ENCODE measurements at places on chromosomes 11 and 22.

DNA sequence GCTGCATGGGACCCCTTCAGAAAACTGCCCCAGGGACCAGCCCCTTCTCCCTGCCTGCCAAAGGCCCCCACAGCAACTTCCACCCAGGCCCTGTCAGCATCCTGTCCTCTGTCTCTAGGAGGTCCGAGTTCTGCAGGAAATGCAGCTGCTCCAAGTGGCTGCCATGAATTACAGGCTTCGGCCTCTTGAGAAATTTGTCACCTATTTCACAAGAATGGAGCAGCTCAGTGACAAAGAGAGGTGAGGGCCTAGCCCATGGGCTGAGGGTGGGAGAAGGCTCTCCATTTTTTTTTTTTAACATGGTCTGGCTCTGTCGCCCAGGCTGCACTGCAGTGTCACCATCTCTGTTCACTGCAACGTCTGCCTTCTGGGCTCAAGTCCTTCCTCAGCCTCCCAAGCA is 7.3 kb downstream of the RGL4 start:
- no peak for DNase-seq

- DNase-seq: no peak
Measured at GRCh38 chr11:47004595-47005033, 68.1 kb downstream of the CSTPP1 start.

DNA sequence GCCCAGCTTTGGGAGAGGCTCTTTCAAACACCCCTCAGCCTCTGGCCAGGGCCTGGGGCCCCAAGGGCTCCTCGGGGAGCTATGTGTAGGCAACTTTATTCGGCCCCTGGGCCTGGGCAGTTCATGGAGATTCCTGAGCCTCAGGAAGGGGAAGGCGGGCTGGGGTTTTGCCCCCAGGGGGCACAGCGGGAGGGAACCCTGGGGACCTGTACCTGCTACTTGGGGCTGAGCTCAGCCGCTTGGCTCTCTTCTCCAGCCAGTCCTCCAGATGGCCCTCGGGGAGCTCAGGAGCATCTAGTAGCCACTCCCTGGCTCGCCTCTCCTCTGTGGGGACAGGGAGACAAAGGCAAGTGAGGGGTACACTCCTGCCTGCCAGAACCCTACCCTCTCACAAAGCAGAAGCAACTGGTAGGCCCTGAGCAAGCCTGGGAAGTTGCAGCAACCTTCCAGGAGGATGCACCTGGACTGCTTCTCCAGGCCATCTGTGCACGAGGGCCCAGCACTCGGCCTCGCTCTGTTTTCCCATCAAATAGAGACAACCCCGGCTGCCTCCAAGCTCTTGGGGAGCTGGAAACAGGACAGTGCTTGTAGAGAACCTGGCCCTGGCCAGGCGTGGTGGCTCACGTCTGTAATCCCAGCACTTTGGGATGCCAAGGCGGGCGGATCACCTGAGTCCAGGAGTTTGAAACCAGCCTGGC is 18.5 kb downstream of the CABP7 start:
- no peak for DNase-seq

DNA sequence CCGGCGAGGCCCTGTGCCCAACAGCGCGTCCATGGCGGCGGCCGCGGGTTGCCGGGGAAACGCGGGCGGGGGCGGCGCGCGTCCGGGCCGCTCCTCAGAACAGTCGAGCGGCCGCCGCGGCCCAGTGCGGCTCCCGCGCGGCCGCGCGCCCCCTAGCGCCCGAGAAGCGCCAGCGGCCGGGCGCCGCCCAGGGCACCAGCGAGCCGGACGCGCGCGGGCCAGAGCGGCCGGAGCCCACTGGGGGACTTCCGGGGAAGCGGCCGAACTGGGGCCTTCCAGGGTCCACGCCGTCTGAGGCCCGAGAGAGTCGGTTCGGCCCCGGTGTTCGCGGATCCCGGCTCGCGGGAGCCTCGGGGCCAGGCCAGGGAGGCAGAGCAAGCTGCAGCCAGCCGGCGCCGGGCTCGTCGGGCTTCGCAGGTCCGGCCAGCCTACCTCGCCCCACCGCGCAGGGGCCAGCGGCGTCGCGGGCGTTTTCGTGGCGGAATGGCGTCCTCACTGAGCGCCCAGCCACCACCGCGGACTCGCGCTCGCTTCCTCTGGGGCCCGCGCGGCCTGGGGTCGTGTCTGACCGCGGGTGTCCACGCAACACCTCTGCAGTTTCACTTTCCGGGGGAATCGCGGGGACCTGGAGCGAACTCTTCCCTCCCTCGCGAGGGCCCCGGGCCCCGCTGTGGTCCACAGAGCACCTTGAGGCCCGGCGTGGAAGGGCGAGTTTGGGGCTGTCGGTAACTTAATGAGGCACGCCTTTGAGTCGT is at the start of gene DENND6B:
Gene DENND6B, minus strand, starts transcription at position 57 of the 755 bp plus-strand sequence. Its CDS starts 24 bp downstream, at position 33.
- peak; percentile 54 for DNase-seq

DNA sequence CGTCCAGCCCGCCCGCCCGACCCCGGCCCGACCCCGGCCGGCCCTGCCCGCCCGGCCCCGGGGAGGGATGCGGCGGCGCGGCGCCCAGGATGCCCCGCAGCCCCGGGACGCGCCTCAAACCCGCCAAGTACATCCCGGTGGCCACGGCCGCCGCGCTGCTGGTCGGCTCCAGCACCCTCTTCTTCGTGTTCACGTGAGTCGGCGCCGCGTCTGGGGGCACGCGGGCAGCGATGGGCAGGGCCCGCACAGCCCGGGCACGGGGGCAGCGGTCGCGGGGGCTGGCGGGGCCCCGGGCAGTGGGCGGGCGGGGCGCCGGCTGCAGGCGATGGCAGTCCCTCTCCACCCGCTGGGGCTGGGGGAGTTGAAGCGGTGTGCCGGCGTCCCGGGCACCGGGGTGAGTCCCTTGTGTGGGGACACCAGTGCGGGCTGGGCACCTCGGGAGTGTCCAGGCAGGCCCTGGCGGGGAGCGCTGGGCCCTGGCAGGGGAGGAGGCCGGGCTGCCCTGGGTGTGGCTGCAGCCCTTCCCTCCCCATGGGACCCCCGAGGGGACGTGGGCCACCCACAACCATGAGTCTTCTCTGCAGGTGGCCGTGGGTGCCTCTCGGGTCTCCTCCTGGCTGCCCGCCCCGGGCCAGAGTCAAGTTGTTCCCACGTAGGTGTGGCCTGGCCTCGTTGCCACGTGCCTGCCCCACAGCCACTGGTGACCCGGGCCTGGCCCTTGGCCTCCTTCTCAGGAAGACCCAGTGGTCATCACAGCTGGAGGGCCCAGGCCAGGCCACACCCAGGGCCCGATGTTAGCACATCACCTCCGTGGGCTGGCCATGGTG is 468 bp downstream of the ZDHHC8 start:
- no peak for DNase-seq

DNA sequence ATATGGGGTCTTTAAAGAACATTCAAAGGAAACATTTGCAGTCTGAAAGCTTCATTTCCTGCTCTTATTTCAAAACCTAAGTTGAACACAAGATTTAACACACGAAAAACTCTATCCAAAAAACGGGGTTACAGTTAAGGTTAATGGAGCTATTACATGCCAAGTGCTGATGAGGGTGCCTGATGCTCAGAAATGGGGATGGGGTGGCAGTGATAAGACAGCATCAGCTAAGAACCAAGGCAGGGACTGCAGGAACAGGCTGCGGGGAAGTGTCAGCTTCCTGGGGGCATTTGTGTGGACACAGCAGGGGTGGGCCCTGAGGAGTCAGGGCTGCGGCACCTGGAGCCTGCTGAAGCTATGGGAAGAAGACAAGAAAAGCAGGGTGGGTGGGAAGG is 12.2 kb downstream of the DGCR2 start:
- no peak for DNase-seq

- DNase-seq: no peak
Measured at GRCh38 chr11:92083123-92083522, 141.5 kb upstream of the FAT3 start.

DNA sequence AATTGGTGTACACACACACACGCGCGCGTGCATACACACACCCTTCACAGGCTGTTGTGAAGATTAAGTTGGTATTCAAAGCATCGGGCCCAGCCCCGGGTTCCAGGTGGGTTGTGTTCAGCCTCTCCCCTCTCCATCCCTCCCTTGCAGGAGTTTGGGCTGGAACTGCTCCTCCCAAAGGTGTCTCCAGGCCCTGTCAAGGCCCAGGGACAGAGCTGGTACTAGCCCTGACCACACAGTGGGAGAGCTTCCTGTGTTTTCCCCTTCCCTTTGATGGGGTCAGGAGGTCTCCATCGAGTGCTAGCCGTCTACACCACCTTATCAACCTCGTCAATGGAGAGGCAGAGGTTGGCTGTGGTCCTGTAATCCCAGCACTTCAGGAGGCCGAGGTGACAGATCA is 36.5 kb upstream of the CSNK1E start:
- DNase-seq: no peak

DNA sequence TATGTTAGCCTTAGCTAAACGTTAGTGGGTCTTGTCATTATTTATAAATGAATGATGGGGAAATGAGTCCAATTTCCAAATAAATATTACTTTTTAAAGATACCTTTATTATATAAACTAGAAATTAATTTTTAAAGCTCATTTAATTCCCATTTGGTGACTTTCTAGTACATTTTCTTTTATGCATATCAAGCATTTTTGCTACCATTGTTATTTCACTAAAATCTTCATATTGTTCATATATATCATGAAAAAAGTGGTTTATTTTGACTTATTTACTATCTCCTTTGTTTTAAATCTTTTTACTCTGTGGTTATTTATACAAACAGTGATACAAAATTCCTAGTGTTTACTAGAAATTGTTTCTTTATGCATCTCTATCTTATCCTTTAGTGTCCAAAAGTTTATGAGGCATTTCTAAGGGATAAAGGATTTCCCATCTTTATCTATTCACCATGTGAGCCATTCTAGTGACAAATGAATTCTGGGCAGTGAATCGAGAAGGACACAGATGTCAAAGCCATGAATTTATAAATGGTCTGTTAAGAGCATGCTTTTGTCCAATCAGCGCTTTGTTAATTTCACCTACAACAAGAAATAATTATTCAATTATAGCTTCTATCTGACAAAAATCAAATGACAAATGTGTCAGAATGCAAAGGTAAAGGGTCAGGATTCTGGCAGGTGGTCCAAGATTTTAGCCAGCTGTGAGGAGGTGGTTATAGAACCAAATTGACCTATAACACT is 70.6 kb downstream of the PRMT3 start:
- no peak for DNase-seq

DNA sequence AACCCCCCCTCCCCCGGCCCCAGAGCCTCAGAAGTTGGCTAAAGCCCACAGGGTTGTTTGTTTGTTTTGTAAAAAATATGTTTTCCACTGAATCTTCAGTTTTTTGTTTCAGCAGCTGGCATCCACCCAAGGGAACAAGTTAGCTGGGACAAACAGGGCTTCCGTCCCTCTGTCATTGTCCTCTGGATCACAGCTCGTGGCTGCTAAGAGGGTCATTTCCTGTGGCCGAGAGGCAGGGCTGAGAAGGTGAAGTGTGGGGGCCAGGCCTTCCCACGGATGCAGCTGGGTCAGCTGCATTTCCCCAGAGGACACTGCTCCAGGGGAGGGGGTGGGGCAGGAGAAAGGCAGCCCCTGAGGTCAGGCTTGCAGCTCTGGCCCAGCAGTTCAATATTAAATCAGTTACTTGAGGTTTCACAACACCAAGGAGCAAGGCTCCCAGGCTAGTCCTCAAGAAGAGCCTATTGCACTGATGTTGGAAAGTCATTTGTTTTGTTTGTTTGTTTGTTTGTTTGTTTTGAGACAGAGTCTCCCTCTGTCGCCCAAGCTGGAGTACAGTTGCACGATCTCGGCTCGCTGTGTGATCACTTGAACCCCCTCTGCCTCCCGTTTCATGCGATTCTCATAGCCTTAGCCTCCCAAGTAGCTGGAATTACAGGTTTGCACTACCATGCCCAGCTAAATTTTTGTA is 34.4 kb upstream of the SMTN start:
- no peak for DNase-seq

DNA sequence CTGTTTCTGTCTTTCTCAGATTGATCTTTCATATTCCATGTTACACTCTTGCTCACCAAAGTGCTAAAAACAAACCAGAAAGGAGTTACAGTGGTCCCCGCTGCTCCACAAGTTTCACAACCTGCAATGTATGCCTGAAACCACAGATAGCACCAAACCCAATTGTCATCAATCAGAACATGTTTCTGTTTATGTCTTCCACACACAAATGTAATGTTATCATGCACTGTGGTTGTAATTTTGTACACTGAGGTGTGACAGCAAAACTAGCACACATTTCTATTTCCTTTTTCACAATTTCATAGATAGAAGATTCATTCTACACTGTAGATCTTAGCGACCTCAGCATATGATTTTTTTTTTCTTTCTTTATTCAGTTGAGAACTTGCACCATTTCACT is 1045.9 kb upstream of the RAG2 start:
- no peak for DNase-seq

- no peak for DNase-seq
Measured at GRCh38 chr11:39678996-39679395, 1780.5 kb downstream of the LRRC4C start.
